NCI-H2029 treated with DMSO at 0.1 percent for 48 hours (cell line): ENCODE measurements at places on chromosomes 3 and 15.

- DNase-seq: no peak
These were observed 263.9 kb upstream of the TGFBR2 start for GRCh38 chr3:30342318-30343060.

GRCh38 chr3:182585532-182586150 is 207.7 kb upstream of the ATP11B start:
- DNase-seq: no peak

GRCh38 chr3:123026565-123027291 is 835 bp downstream of the SEMA5B start:
- DNase-seq: no peak

DNA sequence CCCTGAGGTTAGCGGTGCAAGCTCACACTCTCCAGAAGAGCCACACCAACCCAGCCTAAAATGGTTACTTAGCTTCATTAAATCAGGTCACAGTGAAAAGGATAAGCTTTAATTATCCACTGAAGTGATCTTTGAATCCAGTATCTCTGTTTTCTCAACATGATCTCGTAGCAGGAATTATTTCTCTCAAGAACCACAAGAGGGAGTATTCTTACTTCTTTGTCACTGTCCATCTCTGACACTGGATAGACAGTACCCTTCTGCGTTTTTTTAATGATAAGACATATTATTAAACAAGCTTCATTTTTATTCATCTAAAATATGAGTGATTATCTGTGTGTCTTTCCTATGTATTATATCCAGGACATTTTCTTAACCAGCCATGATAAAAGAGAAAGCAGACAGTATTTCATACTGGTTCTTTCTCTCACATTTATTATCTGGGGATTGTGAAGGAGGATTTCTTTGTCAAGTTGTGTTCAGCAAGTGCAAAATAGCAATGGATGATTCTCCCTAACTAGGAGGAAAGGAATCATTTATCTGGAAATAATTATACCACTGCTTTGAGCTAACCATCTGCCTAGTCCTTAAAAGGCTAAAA is 105.4 kb upstream of the CCDC54 start:
- DNase-seq: peak; percentile 17

DNA sequence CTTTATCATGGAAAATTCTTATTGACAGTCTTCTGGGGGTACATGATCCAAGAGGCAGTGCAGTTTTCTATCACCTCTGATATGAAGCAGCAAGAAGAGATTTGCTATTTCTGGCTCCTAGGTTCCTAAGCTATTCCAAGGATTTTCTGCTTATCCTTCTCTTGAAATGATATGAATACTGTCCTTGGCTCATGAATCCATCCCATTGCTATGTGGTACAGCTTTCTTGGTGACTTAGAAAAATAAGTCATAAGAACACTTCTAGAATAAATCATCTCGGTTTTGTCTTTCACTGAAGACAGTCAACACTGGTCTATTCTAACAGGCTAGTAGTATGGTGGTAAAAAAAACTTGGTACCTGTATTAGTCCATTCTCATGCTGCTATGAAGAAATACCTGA is 333.6 kb upstream of the RASGRP1 start:
- DNase-seq: no peak

- no peak for DNase-seq
These were observed 28.1 kb downstream of the NR1I2 start for GRCh38 chr3:119810018-119810435.

GRCh38 chr3:135348690-135349089 is 553.6 kb downstream of the EPHB1 start:
- no peak for DNase-seq

DNA sequence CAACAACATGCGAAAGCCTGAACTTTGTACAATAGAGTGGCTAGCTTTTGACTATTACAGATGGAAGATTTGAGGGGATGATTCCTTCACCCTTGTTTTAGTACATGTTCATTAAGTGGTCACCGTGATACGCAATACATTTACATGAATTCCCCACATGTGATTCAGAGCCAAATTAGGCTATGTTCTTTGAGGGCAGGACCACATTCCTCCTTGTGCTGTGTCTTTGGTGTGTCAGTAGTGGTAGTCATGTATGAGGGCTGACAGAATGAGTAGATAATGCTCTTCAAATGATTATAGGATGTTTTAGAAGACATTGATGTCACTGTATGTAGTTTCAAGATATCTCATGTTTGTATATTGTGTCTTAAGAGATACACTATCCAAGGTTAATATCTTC is 12.1 kb downstream of the PTPRG start:
- DNase-seq: no peak

DNA sequence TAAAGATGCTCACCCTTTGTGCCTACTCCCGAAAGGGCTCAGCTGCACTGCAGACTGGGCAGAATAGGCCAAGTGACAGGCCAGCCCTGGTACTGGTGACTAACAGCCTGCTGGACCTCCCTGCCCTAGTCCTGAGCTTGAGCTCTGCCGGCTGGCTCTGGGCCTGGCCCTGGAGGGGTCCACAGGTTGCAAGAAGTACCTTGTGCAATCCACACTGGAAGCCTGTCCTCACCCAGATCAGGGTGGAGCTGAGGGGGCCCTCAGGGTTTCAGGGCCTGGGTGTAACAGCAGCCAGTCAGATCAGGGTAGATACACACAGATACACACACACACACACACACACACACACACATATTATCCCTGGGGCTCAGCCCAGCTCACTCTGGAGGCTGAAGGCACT is 27.3 kb upstream of the PLA2G4D start:
- DNase-seq: no peak

DNA sequence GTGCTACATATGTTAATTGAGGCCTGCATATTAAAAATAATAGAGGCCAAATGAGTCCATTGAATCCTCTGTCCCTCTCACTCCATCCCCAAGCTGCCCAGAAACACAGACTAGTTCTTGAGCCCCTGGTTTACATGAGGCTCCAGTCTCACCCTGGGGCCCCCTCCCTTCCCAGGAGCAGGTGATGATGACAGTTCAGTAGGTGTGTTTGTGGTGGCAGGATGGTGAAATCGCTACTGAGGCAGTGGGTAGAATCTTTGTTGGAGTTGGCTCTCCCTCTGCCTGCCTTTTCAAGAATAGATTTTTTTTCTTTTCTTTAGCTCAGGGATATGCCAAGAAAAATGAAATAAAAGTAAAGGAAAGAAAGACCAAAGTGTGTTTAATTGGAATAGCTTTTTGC is 288.7 kb downstream of the EPHB1 start:
- DNase-seq: no peak

DNA sequence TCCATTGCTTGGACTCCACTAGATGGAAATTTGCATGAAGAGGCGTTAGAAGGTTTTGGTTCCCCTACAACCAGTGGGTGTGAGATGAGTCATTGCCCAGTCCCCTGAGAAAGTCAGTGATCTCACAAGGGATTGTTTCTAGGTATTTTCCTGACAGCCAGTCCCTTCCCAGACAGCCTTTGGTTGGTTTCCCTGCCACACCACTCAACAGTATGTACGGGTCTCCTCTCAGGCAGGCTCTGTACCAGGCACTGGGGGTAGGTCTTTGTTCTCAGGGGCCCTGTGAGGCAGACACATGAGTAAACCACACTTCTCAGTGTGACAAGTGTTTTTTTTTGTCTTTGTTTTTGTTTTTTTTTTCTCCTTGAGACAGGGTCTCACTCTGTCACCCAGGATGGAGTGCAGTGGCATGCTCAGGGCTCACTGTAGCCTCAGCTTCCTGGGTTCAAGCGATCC is 4.0 kb downstream of the LAMP3 start:
- DNase-seq: no peak

DNA sequence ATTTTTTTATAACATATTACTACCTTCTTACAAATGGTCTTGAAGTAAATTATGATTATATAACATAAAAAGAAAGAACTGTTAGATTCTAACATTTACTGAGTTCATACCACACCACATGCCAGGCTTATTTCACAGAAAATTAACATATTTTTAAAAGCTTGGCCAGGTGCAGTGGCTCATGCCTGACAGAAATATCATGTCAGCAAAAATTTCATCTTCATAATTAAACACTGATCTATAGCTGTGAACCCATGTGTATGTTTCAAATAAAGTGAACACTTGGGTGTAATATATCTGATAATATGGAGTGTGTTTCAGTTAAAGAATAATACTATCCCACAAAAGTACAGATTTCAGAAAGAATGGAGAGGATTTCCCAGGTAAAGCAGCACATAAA is 296.5 kb downstream of the SI start:
- no peak for DNase-seq

DNA sequence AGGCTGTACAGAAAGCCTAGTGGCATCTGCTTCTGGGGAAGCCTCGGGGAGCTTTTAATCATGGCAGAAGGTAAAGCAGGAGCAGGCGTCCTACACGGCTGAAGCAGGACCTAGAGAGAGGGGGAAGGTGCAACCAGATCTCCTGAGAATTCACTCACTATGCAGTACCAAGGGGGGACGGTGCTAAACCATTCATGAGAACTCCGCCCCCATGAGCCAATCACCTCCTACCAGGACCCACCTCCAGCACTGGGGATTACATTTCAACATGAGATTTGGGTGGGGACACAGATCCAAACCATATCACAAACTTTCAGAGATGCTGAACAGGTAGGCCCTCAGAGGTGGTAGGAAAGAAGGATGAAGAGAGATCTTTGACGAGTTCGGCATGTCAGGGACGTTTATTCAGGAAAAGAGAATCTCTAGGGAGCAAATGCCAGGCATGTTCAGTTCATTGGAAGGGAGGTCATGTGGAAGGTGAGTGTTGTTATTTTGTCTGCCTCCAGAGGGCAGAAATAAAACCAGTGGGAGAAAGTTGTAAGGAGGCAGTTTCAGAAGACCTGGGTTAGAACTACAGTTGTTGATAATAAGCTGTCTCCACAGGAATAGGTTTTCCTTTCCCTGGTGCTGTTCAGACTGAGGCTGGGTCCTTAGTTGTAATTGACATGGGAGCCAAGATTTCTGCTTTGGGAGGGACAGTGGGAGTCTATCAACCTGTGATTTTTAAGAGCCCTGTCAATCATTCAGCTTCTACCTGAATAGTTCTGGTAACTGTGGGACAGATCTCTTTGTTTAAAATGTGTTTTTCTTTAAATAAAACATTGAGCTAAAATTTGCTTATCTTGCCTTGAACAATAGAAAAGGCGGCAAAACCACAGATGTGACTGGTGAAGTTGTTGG is 4.3 kb upstream of the FNDC3B start:
- DNase-seq: no peak

GRCh38 chr3:133662278-133662651 is 524 bp upstream of the TOPBP1 start:
- DNase-seq: no peak

GRCh38 chr3:137103739-137104138 is 146.0 kb downstream of the IL20RB start:
- no peak for DNase-seq

- DNase-seq: peak; percentile 94
These were observed 72.7 kb upstream of the MAP4 start for GRCh38 chr3:48088749-48089466.

DNA sequence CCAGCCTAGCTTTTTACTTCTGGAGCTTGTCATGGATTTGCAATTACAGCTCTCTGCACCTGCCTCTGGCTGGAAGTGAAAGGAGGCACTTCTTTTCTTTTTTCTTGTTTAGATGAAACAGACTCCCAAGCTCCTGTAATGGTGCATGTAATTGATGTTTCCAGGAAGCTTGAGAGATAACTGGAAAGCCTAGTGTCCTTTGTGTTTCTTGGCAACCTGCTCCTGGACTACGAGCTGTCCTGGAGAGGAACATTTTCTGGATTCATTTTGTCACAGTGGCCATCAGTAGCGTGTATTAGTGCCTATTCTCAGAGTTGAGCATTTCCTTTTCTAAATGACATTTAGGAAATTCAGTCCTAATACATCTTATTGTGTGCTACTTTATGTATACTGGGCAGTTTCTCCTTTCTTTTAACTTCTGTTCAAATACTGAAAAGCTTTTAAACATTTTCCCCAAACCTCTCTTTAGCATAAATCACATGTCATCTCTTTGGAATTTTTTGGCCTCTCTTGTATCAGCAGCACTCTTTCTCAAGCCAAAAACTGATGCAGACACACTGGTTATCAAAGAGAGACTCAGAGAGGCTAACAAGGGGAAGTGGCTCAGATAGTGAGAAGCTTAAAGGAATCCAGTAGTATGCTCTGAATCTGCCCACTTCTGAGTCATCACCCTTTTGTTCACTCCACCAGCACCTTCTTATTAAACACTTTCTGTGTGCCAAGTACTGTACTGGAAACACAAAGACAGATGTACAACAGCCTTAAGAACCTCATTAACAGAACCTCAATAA is 62.6 kb upstream of the SLC2A2 start:
- peak; percentile 44 for DNase-seq

DNA sequence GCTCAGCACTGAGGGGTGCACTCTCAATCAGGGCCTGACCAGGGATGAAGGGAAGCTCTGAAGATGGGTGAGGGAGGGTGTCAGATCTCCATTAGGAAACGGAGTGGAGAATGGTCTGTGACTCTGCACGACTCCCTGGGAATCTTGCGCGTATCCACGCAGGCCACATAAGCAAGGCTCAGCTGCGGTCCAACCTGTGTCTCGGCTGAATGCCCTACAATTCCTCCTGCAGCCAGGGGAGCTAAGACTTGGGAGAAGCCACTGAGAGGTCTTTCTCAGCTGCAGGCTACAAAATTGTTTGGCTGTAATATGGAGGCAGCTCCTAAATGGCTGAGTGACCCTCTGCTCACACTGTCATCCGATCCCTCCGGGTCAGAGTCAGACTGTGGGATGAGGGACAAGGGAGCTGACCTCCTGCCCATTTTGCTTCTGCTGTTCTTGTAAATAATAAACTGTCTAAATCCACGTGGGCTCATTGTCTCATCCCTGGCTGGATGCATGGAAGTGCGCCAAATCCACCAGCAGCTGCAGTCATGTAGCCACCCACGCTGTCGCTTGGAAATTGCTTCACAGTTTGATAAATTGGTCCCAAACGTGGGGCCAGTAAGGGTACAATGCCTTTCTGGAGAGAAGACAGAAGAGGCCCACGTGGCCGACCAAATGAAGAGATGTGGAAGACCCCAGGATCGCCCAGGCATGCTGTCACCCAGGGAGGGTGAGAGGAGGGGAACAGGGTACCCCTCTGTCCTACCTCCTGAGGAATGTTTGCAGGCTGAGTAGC is 30.5 kb downstream of the ALS2CL start:
- no peak for DNase-seq

DNA sequence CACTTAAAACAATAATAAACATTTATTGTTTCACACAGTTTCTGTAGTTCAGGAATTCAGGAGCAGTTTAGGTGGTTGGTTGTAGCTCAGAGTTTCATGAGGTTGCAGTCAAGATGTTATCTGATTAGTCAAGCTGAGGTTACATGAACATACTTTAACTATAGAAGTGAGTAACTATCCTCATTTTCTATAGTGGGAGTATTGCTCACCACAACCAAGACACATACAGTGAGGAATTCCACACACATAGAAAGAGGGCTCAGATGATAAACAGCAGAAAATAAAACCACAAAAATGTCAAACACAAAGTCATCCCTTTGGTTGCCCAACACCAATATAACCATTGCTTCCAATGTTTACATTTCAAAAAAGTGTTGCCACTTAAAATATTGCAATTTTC is 13.6 kb downstream of the SCN11A start:
- DNase-seq: no peak

- DNase-seq: no peak
These were observed 246.4 kb downstream of the ALCAM start for GRCh38 chr3:105613120-105613519.

GRCh38 chr3:77800893-77801292 is 761.0 kb downstream of the ROBO2 start:
- no peak for DNase-seq

GRCh38 chr3:32575451-32576113 is 4.9 kb upstream of the DYNC1LI1 start:
- no peak for DNase-seq
